ENCODE measurements at places on chromosomes 5 and 9.

GRCh38 chr9:126839301-126839700 is 21.1 kb upstream of the ZBTB34 start:
- DNase-seq: no peak

- DNase-seq: no peak
These were observed 75.0 kb downstream of the STK10 start for GRCh38 chr5:172113036-172113435.

DNA sequence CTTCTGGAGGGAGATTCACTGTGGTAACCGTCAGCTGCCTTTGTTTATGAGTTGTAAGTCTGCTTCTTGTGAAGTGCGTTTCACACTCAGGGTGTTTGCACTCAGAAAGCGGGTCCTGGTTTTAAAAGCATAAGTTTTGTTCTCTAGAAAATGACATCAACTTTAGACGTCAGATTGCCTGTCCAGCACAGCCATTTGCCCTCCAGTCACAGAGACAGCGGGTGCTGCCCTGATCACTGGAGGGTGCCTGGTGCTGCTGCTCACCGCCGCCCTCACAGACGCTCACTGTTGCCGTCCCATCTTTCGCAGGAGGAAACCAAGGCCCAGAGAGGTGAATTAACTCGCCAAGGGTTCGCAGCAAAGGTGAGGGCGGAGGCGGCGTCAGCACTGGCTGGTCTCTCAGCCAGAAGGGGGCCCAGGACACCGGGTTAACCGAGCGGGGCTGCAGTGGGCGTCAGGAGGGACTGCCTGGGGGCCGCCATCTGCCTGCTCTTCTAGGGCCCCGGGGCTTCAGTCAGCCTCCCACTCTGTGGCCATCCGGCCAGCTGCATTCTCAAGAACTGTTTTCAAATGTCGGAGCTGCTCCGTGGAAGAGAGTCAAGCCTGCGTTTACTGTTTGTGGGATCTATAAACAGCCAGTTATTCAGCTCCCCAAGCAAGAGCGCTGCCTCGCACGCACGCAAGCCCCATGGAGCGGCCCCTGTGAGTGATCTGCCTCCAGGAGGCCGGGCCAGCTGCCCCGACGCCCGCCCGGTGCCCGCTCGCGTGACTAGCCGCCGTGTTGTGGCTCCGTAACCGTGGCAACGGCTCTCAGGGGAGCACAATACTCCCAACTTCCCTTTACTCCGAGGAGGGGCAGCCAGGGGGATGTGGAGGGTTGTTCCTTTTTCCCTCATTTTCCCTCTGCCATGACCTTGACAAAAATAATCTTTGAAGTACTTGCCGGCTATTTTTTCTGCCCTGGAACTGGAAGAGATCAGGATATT is 43.4 kb upstream of the EXOC3 start:
- DNase-seq: peak; percentile 35

DNA sequence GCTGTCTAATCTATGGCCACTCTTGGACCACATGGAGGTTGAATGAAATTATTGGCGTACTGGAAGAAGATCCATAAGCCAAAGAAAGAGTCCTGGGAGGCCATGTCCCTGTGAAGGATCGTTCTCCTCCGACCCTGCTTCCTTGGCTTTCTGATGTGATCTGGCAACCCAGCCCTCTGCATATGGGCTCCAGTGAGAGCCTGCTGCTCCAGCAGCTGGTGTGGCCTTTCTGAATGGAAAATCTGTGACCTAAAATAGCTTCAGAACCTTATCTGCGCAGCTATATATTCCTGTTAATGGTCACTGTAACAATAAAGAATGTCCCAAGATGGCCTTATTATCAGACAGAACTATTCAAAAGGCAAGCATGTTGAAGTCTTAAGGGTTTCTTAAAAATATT is 40.2 kb upstream of the PHF2 start:
- DNase-seq: no peak

DNA sequence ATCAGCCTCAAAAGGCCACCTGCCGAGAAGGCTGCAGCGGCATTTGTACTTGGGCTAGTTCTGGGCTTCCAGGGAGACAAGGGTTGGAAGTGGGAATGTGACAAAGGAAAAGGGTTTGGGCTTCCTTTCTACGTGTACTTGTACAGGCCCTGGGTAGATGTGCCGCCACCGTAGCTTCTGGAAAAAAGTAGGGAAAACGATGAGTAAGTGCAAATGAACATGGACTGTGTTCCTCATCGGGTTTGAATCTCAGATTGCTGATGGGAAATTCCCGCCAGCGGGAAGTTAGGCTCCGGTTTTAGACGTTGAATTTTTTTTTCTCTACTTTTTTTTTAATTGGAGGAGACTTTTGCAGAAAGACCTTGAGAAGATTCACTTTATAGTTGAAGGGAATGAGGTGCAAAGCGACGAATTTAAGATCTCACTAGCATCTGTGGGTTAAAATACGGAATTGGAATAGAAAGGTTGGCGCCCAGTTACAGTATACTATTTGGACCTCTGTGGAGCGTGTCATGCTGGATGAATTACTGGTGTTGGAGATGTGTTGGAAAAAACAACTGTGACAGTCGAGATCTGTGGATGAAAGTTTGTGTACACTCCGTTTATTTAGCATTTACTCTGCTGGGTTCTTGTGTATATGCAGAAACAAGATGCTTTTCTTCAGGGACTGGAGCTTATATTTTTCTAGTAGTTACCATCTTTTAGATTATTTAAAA is 1.2 kb downstream of the G3BP1 start:
- DNase-seq: no peak

GRCh38 chr5:178411083-178411482 is 178.5 kb upstream of the PHYKPL start:
- DNase-seq: no peak

Data from A549 (cell line).